Stimulated activated CD4-positive, alpha-beta T cell treated with anti-CD3 and anti-CD28 coated beads, Interleukin-12 subunit alpha, Interleukin-12 subunit beta, amount 100 ng/mL, for 4 hours (primary cell): ENCODE measurements at places on chromosomes 11 and 22.

- no peak for DNase-seq
Observed at GRCh38 chr11:1217151-1217550, 5.7 kb upstream of the MUC5B start.

DNA sequence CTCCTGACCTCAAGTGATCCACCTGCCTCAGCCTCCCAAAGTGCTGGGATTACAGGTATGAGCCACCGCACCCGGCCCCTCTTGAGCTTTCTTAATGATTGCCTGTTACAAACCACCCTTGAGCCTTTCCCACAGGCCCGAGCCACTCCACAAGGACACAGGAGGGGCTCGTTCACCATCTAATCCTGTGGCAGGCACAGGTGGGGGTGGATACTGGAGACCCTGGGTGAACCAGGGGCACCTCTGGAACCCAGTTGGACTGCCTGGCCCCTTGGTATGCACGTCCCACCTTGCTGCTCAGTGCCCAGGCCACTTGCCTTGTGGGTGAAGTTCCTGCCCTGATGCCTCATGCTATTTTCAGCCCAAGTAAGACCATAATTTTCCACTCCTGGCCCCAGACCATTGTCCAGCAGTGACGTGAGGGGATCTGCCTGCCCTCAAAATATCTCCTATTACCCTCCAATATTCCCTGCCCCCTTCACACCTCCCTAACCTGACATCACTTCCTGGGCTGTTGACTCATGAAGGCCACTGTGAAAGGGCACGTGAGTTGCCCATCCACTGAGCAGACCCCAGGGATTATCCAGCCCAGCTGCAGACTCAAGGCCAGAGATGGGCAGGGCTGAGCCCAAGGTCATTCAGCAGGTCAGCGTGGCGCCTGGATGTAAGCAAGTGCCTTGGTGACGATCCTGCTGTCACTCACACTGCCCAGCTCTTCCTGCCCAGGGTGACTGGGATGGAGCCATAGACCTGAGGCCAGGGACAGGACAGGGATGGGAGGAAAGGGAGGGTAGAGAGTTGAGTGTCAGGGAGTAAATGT lies 19.6 kb downstream of the P2RY2 start:
- DNase-seq, result no peak

- no peak for DNase-seq
Observed at GRCh38 chr22:50621948-50622722, 5.8 kb downstream of the ARSA start.

DNA sequence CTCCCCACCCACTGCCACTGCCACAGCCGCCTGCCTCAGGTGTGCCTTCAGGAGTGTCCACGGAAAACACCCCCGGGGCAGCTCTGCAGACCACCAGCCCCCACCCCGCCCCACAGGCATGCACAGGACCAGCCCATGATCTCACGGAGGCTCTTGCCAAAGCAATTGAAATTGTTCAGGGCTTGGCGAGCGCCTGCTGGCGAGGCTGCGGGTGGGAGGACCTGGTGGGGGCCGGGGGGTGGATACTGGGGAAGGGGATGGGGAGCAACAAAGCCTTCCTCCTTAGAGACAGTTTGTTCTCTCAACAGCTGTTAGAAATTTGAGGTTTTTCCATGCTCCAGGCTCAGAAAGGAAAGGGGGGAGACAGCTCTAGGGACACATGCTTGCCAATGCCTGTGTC lies 274.7 kb downstream of the MN1 start:
- no peak for DNase-seq

- no peak for DNase-seq
Observed at GRCh38 chr11:2569321-2569721, 124.5 kb downstream of the KCNQ1 start.

DNA sequence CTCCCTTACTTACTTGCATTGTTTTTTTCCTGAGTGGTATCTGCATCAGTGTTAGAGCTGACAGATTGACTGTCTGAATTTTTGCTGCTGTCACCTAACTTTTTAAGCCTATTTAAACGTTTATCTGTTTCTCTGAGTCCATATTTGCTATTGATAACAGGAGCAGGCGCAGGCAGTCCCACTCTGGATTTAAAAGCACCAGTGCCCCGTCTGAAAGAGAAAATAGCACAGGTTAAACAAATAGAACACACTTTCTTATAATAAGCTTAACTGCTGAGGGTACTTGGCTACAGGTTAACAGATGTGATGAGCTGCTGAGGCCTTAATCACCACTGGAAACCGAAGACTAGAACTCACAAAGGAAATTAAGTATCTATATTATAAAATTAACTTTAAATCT lies 45.8 kb upstream of the CHKA start:
- DNase-seq, result no peak

DNA sequence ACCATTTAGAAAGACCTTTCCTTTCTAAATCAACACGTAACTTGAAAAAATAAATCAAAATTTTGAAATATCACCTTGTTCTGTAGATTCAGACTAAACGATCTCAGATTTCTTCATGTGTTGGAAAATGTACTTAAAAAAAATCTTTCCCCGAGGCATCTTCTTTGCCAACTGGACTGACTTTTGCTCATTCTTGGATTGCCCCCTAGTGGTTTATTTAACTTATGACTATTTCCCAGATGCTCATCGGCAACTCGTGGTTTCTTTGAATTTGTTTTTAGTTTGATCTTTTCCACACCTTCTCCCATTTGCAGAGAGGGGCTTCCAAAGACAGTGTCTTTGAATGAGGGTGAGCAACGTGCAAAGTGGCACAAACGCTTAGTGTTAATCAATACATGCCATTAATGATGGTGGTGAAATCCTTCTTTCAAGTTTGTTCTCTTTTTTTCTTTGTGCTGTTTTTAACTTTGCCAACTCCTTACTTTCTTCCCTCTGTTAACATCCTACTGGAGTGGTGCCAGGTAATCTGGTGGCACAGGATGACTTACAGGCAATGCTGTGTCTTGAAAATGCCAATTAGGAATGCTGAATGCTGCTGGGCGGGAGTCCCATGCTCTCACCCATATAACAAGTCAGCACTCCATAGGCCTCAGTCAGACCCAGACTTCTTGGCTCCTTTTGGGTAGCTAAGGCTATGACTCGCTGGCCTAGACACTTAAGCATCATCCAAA lies 18.3 kb downstream of the PRSS23 start:
- DNase-seq, result no peak

DNA sequence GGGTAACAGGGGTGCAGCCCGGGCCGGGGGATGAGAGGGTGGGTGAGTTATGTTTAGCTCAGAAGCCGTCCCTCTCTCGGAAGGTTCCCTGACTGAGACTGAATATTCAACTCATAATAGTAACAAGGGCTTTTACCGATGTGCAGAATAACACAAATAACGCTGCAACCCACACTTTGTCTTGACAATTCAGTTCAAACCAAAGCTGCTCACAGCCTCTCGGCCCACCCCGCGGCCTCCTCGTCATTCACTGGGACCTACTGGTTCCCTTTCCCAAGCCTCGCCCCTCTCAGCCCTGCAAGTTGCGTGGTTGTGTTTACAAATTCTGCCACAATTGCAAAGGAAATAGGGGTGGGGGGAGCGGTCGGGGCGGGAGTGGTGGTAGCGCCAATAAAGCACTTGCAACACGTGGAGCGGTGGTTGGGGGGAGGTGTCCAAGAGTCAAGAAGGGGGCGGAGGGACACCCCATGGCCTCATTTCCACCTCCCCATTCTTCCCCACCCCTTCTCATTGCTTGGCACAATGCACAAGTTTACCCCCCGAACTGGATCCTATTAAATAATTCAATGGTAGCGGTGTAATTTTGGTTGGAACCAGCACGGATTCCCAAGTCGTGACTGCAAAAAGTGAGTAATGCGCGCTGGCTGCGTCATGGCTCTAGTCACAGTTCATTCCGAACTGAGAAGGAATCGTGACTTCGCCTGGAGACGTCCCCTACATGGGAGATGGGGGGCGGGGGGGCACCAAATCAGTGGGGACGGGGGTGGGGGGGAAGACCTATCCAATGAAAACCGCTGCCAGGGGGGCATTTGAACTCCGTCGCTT lies 102.0 kb upstream of the HSD17B12 start:
- DNase-seq, result no peak
